Vagina (tissue), 2 donors: ENCODE measurements at places on chromosomes 1 and 21. TPM values are rescaled to one million over a fixed set of nuclear protein-coding genes. Genes with fewer than 3 reads are reported as not detected.
A peak's percentile ranks its signal among the peaks of the same experiment; 100 is the strongest.

Gene KCND3
- 8.1 TPM for total RNA-seq

Gene NPR1
- 45.9 TPM for total RNA-seq

- H3K36me3 ChIP-seq: peaks cover 6% of the 10 kb centered on the region
- DNase-seq: no peak
- no peaks in the 10 kb centered on the region for H3K4me1 ChIP-seq
- no peaks in the 10 kb centered on the region for H3K27me3 ChIP-seq
Measured at GRCh38 chr1:50774759-50775351, 185.2 kb downstream of the FAF1 start.

DNA sequence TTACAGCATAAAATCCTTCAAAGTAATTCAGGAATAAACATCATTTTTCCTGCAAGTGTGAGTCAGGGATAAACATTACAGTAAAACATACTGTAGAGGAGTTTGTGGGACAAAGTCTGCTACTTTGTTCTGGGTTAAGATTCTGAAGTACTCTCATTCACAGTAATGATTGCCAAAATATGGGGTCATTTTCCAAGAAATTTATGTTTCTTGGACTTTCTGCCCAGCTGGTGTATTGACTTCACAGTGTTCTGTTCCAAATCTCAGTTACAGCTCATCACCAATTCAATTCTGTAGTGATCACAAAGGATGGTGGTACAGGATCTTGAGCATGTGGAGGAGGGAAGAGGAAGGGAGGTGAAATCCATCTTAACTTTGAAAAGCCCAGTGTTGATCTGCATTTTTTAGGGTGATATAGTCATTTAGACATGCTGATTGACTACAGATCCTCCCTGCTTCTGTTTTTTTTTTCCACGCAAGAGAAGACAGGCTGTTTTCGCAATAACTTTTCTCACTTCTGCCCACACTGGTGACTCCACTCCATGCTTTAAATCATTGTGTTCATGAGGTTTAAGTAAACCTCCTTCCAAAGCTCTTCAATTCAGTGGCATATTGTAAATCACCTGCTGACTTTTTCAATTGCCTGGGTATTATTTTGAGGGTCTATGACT, 60.4 kb upstream of the C1orf53 start:
- no peaks in the 10 kb centered on the region for H3K27me3 ChIP-seq
- no peaks in the 10 kb centered on the region for H3K4me1 ChIP-seq
- DNase-seq: no peak
- H3K4me3 ChIP-seq: no peak overlapping the region
- no peaks in the 10 kb centered on the region for H3K36me3 ChIP-seq

DNA sequence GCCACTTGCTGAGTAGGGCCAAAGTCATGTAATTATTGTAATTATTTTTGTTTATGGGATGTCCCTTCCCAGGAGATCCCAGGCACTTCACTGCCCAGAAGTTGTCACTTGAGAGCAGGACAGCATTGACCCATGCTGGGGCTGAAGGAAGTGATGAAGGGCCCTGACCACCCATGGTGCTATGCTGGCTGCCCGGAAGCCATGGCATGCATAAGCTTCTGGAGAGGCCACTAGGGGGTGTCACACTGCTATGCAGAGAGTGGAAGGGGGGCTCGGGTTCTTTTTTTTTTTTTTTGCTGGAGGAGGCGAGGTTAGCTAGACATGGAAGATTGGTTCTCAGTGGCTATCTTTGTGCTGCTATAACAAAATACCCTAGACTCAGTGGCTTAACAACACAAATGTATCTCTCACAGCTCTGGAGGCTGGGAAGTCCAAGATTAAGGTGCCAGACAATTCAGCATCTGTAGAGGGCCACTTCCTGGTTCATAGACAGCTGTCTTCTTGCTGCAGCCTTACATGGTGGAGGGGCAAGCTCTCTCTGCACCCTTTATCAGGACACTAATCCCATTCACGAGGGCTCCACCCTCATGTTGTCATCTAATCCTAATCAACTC, 84.9 kb downstream of the CNIH3 start:
- H3K4me3 ChIP-seq: no peak overlapping the region
- H3K36me3 ChIP-seq: no peaks in the 10 kb centered on the region
- no peak overlapping the region for H3K27ac ChIP-seq
- no peaks in the 10 kb centered on the region for H3K27me3 ChIP-seq
- no peaks in the 10 kb centered on the region for H3K4me1 ChIP-seq
- DNase-seq: no peak

GRCh38 chr1:222417264-222417663, 130.6 kb downstream of the HHIPL2 start:
- H3K27ac ChIP-seq: no peak overlapping the region
- no peak for DNase-seq
- no peaks in the 10 kb centered on the region for H3K36me3 ChIP-seq
- no peaks in the 10 kb centered on the region for H3K27me3 ChIP-seq
- no peaks in the 10 kb centered on the region for H3K4me1 ChIP-seq
- no peak overlapping the region for H3K4me3 ChIP-seq

- DNase-seq: no peak
- no peaks in the 10 kb centered on the region for H3K4me1 ChIP-seq
- H3K36me3 ChIP-seq: no peaks in the 10 kb centered on the region
- H3K4me3 ChIP-seq: no peak overlapping the region
Measured at GRCh38 chr1:187046293-187046692, 217.5 kb downstream of the PLA2G4A start.

- peak overlapping the region; percentile 36 for H3K4me3 ChIP-seq
- H3K36me3 ChIP-seq: peaks cover 27% of the 10 kb centered on the region
- H3K27me3 ChIP-seq: no peaks in the 10 kb centered on the region
- H3K4me1 ChIP-seq: peaks cover 22% of the 10 kb centered on the region
Measured at GRCh38 chr21:44846224-44846484, 27.3 kb downstream of the PTTG1IP start.

- H3K27ac ChIP-seq: no peak overlapping the region
- H3K36me3 ChIP-seq: no peaks in the 10 kb centered on the region
- H3K27me3 ChIP-seq: no peaks in the 10 kb centered on the region
- peaks cover 70% of the 10 kb centered on the region for H3K4me1 ChIP-seq
- H3K4me3 ChIP-seq: no peak overlapping the region
Measured at GRCh38 chr1:25691211-25691610, 74.6 kb downstream of the MAN1C1 start.

- H3K4me3 ChIP-seq: no peak overlapping the region
- DNase-seq: no peak
- no peaks in the 10 kb centered on the region for H3K36me3 ChIP-seq
Measured at GRCh38 chr1:185441605-185442004, 124.6 kb upstream of the IVNS1ABP start.

DNA sequence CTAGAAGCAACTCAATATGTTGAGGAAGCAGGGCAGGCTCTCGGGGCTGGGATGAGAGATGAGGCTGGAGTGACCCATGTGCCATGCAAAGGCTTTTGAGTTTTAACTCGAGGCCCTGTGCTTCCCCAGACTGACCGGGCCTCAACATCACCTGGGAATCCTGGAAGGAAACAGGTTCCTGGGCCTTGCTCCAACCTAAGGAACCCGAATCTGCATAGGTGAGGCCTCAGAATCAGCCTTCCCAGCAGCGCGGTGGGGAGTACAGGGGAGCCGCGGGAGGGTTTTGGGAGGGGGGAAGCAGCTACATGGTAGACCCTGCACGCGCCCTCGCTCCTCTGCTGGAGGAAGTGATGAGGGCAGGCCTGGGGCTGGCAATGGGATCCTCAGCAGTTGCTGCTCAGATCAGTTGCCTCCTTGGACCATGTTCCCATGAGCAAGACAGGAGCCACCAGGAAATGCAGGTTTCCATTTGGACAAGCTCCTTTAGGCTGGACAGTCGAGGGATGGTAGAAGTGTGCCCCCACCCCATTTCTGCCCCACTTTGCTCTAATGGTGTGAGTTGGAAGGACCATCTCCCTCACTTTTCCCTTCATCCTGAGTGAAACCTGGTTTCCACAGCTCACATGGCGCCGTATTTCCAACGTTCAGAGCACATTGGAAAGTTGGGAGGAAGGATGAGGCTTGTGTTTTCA, 4.5 kb upstream of the KIAA1614 start:
- H3K27ac ChIP-seq: no peak overlapping the region
- no peaks in the 10 kb centered on the region for H3K27me3 ChIP-seq
- no peaks in the 10 kb centered on the region for H3K36me3 ChIP-seq
- peaks cover 11% of the 10 kb centered on the region for H3K4me1 ChIP-seq
- no peak overlapping the region for H3K4me3 ChIP-seq

- no peaks in the 10 kb centered on the region for H3K36me3 ChIP-seq
- peaks cover 44% of the 10 kb centered on the region for H3K4me1 ChIP-seq
- H3K27me3 ChIP-seq: no peaks in the 10 kb centered on the region
Measured at GRCh38 chr1:39898191-39898590, 3.5 kb downstream of the MYCL start.

- no peaks in the 10 kb centered on the region for H3K36me3 ChIP-seq
- H3K4me3 ChIP-seq: no peak overlapping the region
- peaks cover 16% of the 10 kb centered on the region for H3K4me1 ChIP-seq
- no peak for DNase-seq
- H3K27ac ChIP-seq: no peak overlapping the region
Measured at GRCh38 chr1:204337036-204337429, 22.7 kb downstream of the PLEKHA6 start.

DNA sequence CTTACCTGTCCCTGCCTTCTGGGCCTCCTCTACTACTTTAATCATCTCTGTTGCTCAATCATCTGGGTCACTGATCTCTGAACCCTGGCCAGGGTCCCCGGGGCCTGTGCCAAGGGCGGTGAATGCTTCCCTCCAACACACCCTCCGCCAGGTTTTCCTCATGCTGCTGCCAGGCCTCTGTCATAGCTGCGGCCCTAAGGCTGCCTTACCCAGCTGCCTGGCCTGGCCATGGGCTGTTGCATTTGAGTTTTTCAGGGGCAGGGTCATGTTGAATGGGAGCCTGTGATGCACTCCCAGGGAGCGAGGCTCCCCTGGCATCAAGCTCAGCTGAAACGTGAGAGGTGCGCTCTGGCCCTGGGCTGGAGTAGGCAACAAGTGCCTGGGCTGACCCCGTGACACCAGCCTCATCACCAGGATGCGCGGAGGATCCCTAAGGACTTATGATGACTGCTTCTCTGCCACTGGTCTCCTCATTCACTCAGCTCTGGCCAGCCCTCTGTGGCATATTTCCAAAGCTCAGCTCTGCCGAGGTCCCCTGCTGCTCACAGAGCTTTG, 7.6 kb downstream of the EDN2 start:
- no peaks in the 10 kb centered on the region for H3K36me3 ChIP-seq
- no peaks in the 10 kb centered on the region for H3K27me3 ChIP-seq
- no peak for DNase-seq
- H3K4me1 ChIP-seq: peaks cover 72% of the 10 kb centered on the region
- no peak overlapping the region for H3K4me3 ChIP-seq

DNA sequence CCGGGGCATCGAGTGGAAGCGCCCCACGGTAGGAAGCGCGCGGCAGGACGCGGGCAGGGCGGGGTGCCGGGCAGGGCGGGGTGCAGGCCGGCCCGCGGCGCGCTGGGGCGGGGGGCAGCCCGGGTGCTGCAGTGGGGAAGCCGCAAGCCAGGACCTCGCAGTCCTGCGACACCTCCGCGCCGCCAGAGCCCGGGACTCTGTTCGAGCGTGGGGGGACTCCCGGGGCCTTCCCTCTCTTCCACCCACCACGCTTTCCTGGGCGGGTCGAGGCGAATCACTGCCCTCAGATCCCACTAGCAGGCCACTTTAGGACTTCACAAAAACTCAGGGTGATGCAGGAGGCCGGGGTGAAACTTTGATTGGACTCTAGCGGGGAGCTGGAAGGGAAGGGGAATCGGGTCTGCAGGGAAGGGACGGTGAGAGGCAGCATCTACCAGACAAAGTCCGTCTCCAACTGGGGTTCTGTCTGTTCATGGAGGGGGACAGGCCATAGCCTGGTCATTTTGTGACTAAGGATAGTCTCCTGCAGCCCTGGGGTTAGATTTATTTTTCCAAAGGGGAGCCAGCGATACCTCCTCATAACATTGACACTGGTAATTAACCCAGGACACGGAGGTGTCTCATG, 623 bp downstream of the CAPN2 start:
- H3K4me1 ChIP-seq: peaks cover 70% of the 10 kb centered on the region
- peaks cover 4% of the 10 kb centered on the region for H3K36me3 ChIP-seq
- peak overlapping the region; percentile 96 for H3K27ac ChIP-seq
- H3K4me3 ChIP-seq: peak overlapping the region; percentile 68
- no peaks in the 10 kb centered on the region for H3K27me3 ChIP-seq
- DNase-seq: no peak

DNA sequence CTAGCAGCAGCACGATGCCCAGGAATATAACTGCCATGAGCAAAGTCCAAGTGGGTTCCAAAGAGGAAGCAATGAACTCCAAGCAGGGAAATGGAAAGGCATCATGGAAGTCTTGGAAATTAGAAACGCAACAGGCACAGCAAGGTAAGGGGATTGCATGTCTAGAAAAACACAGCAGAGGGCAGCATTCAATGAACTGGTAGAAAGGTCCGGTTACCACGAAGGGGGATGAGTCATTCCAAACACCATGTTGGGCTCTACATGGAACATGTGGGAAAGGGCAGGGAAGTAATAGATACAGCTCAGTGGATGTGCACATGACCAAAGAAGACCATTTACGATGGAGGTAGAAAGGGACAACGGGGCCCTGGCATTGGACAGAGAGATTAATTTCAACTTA, 36.4 kb downstream of the RXRG start:
- H3K27me3 ChIP-seq: no peaks in the 10 kb centered on the region
- DNase-seq: no peak
- no peak overlapping the region for H3K4me3 ChIP-seq
- H3K4me1 ChIP-seq: no peaks in the 10 kb centered on the region
- no peaks in the 10 kb centered on the region for H3K36me3 ChIP-seq
- no peak overlapping the region for H3K27ac ChIP-seq

GRCh38 chr1:31161571-31161970, 78.1 kb downstream of the NKAIN1 start:
- no peaks in the 10 kb centered on the region for H3K36me3 ChIP-seq
- DNase-seq: no peak
- H3K27me3 ChIP-seq: no peaks in the 10 kb centered on the region
- H3K27ac ChIP-seq: no peak overlapping the region

DNA sequence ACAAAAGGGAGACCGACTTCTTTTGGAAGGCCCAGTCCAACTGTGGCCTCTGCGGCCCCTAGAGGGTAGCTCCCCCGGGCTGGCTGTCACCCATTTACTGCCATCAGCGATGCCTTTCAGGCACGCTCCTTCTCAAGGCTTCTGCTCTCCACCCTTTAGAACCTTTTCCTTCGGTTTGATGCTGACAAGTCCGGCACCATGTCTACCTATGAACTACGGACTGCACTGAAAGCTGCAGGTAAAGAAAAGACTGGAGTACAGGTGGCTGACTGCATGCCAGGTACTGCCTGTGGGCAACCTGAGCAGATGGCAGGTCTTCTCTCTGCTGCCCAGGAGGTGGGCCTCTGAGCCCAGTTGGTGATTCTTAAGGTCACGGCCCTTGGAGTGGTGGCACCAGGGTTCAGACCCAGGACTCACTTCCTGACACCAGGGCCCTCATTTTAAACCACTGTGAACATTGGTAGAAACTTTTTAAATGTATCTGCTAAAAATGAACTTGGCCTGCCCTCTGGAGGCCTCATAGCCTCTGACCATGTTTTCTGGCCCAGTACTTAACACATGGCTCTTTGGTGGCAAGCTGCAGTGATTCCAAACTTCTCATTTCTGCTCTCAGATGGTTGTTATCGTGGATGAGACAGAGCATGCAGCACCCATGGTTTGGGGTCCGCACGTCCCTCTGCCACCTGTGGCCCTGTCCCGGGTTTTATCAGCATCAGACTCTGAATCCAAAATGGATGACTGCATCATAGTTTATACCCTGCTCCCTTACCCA, 45.7 kb downstream of the CAPN9 start:
- H3K36me3 ChIP-seq: no peaks in the 10 kb centered on the region
- H3K27ac ChIP-seq: no peak overlapping the region
- H3K4me3 ChIP-seq: no peak overlapping the region
- no peaks in the 10 kb centered on the region for H3K27me3 ChIP-seq
